ENCODE measurements at places on chromosomes 7 and 10. TPM values are rescaled to one million over a fixed set of nuclear protein-coding genes. Genes with fewer than 3 reads are reported as not detected.

Gene HOXA4
- total RNA-seq, result 1.5 TPM

Gene LEP
- total RNA-seq, result not detected

Gene SRRM3
- 1.4 TPM for total RNA-seq

Gene TAF5
- total RNA-seq, result 9.0 TPM

Gene CTAGE4
- 2.1 TPM for total RNA-seq

GRCh38 chr10:118901906-118902305, 127.6 kb upstream of the NANOS1 start:
- DNase-seq, result no peak

GRCh38 chr10:94608559-94608958, 63.0 kb downstream of the HELLS start:
- DNase-seq, result no peak

GRCh38 chr7:20447021-20447650, 116.4 kb downstream of the ITGB8 start:
- DNase-seq, result no peak

GRCh38 chr7:48708635-48709034, 215.7 kb upstream of the CDC14C start:
- DNase-seq, result no peak

- no peak for DNase-seq
Observed at GRCh38 chr10:8045726-8046494, 8.6 kb upstream of the GATA3 start.

DNA sequence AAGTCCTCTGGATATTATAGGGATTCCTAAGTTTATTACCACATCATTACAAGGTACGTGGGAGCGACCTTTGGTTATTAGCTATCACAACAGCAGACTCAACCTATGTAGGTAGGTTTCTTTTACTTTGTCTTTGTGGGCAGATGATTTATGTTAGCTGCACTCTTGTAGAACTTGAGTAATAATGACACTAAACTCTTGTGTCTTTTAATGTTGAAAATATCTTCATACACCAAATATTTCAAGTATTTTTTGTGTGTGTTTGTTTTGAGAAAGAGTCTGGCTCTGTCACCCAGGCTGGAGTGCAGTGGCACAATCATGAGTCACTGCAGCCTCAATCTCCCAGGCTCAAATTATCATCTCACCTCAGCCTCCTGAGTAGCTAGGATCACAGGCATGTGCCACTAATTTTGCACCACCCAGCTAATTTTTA, 19.2 kb upstream of the SUPV3L1 start:
- DNase-seq, result no peak

- DNase-seq, result no peak
Observed at GRCh38 chr10:3830946-3831345, 45.9 kb upstream of the KLF6 start.

DNA sequence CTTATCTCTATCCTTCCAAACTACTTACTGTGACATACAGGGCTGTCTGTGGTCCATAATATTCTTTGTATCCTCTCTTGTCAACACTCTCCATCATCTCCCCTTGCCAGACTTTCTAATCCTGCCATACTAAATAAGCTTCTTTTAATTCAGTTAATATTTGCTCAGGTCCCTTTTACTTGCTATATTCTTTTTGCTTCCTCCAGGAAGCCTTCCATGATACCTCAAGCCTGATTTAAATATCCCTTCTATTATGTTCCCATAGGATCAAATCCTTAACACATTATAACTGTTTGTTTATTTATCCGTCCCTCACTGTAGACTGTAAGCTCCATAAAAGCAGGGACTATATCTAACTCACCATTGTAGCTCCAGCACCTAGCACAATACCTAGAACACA, 7.2 kb upstream of the PPP3CB start:
- DNase-seq, result no peak

DNA sequence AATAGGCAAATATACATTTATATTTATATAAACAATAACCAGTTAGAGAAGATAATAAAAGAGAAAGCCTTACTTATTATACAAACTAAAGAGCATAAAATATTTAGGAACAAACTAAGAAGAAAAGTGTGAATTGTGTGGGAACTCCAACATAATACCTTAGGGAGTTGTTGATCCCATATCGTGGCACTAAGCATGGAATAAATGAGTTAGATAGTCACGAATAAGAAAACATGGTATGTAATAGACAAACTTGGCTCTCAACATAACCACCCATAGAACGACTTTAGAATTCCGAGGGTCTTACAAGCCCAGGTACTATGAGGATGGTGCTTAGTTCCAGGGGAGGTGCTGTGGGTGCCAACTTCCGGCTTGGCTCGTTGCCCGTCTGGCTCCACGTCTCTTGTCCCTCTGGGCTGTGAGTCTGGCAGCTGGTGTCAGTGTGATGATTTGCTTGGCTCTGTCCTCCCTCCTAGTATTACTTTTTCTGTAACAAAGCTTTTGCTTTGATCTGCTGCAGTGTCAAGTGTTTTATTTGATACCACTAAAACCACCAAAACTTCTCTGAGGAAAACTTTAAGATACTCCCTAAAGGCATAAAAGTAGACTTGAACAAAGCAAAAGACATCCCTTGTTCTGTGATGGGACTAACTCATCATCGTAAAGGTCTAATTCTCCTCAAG, 9.5 kb upstream of the RBM20 start:
- no peak for DNase-seq

GRCh38 chr10:125820701-125821100, 2.4 kb downstream of the UROS start:
- DNase-seq, result no peak

GRCh38 chr7:39507866-39508551, 58.2 kb upstream of the YAE1 start:
- peak; percentile 51 for DNase-seq

Data from MG63 (cell line).